Effector memory CD4-positive, alpha-beta T cell (primary cell): ENCODE measurements at places on chromosomes 5 and 9.

DNA sequence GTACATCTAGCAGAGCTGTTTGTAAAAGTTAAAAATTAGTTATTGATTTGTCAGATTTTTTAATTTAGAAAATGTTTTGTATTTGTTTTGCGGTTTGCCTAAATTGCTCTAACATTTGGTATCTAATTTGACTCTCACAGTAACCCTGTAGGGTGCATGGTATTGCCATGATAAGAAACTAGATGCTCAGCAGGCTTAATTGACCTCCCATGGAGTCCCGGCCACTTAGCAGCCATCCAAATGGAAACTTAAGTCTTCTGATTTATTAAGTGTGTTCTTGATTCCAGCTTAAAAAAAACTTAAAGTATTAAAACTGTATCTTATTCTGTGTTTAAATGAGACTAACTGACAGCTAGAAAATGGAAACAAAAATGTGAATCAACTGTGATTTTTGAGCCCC lies 54.5 kb downstream of the CAST start:
- DNase-seq, result no peak

DNA sequence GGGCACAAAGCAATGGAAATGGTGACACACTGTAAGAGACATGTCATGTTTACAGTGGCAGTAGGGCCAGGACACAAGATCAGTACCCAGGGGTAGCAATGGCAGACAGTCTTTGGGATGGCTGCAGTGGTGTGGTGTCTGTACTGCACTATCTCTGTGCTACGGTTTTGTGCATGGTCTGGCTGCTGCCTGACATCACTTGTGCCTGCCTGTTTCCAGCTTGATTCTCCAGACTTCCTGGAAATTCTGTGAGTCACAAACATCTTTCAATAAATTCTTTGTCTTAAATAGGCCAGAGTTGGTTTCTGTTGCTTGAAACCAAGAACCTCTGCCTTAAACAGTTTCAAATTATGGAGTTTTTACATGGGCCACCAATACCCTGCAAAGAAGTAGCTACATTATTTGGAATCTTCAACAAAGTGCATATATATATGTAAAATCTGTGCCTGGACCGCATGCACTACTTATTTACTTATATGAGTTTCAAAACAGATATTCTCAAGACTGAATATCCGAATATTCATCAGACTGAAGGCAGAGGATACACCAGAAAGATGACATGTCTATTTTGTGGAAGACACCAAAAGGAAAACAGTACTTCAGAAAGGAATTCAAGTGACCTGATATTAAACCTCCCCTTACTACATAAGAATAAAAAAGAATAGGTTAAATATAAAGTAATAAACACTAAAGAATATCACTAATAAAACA lies 188.1 kb downstream of the RFX3 start:
- no peak for DNase-seq

DNA sequence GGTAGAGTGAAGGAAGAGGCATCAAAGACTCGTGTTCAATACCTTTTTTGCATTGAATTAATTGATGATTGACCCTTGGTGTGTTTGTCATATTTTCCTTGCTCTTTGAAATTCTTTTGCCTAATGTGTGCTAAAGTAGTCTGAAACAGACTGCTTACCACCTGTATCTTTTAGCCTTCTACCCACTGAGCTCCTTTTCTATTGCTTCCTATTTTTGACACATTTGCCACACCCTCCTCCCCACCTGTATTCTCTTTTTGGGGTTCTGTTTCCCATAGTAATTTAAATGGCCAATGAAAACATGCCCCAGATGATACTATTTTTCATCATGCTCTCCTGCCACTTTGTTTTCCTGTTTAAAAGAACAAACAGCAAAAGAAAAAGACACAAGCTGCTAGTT lies 78.5 kb downstream of the ZCCHC7 start:
- no peak for DNase-seq

- DNase-seq, result no peak
Measured at GRCh38 chr9:113454914-113455761, 8.4 kb upstream of the RGS3 start.

- no peak for DNase-seq
Measured at GRCh38 chr5:6475626-6476312, 27.1 kb downstream of the UBE2QL1 start.
